ENCODE measurements at places on chromosomes 4 and X.

GRCh38 chr4:86302830-86303229 is 57.0 kb downstream of the MAPK10 start:
- no peak for DNase-seq

GRCh38 chr4:153020457-153020856 is 84.3 kb downstream of the FHDC1 start:
- DNase-seq = no peak

DNA sequence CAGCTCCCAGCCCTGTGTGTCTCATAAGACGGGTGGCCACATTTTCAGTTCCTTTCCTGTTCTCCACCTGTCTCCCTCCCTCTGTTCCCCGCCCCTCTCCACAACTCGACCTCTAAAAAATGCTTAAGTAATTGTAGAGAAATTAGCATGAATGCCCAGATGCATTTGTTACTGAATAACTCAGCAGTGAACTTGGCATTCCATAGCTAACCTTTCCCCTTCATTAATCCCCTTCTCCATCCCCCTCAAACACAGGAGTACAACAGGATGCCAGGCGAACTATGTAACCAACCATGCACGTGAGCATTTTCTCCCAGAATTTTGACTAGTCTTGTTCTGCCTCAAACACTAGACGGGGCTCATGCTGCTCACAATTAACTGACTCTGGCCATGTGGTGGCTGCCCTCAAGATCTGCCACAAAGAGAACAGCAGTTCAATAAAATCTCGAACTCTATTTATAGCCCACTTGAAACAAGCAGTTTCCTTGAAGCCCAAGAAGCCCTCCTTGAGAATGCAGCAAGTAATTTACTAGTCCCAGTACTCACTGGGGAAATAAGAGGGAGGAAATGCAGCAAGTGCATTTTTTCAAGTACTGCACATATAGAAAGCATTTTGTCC is 351.2 kb downstream of the ARHGAP24 start:
- peak; percentile 59 for DNase-seq

GRCh38 chrX:40683245-40683644 is 35.9 kb upstream of the CXorf38 start:
- DNase-seq = no peak

GRCh38 chr4:89140168-89140759 is 28.9 kb downstream of the TIGD2 start:
- DNase-seq = no peak

DNA sequence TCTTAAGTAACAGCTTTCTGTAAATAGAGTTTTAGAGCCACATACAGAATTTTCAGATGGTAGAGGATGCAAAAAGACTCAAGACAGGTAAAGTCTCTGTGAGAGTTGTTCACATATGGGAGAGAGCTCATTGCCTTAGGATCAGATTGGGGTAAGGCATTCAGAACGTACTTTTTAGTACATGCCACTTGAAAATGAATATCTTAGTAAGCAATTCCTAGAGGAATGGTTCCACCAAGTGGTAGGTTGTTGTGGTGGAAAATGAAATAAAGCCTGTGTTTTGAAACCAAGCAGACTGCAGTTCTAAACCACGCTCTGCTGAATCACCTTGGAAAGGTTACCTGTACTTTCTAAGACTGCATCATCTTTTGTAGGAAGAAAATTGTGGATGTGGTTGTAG is 547.0 kb upstream of the LCORL start:
- peak; percentile 21 for DNase-seq

- DNase-seq = no peak
Observed at GRCh38 chrX:57211906-57212305, 74.6 kb upstream of the FAAH2 start.

- DNase-seq = no peak
Observed at GRCh38 chr4:182233310-182234090, 9.7 kb upstream of the TENM3 start.

- no peak for DNase-seq
Observed at GRCh38 chr4:186702940-186703339, 20.7 kb downstream of the FAT1 start.

GRCh38 chr4:130393642-130394041 is 1297.7 kb downstream of the C4orf33 start:
- DNase-seq = no peak

GRCh38 chr4:107714256-107714655 is 5.8 kb downstream of the PAPSS1 start:
- DNase-seq = no peak

DNA sequence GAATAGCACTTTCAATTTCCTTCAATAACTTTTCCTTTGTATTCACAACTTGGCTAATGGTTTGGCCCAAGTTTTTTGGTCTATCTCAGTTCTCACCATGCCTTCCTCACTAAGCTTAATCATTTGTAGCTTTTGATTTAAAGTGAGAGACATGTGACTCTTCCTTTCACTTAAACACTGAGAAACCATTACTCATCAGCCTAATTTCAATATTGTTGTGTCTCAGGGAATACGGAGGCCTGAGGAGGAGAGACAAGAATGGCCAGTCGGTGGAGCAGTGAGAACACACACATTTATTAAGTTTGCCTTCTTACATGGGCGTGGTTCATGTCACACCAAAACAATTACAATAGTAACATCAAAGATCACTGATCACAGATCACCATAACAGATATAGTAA is 56.7 kb downstream of the TSPAN5 start:
- no peak for DNase-seq

- no peak for DNase-seq
Observed at GRCh38 chrX:154833746-154834274, 652 bp downstream of the SMIM9 start.

GRCh38 chr4:76744241-76744921 is 153.6 kb downstream of the SOWAHB start:
- DNase-seq = no peak

GRCh38 chr4:75848891-75849290 is 53.4 kb downstream of the PPEF2 start:
- DNase-seq = no peak

DNA sequence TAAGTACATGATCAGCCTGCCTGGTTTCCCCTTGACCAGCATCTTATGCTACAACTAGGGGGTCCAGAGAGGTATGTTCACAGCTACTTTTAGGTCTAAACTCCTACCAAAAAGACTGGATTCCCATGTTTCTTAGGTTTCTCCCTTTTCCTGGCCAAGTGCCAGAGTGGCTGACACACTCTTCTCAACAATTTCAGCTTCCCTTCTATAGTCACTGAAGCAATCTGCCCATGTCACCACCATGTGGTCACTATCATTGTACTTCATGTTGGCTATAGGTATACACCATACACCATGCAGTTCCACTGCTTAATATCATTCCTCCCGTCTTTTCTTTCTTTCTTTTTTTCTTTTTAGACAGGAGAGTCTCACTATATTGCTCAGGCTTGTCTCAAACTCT is 66.9 kb downstream of the KLHL13 start:
- no peak for DNase-seq

DNA sequence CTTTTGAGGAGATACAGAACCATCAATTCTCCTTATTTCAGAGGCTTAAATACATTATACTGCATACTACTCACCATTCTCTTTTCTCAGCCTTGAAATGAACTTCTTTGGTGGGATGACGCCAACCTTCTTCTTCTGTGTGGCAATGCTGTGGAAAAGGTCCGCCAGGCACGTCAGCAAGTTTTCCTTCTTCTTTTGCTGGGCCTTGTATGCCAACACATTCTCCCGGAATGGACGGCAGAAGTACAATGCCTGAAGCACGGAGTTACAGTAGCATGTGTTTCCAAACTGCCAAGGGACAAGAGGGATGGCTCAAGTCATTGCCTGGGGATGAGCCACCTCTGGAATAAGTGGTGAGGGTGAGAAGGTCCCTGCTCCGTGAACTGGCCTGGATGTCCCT is 31.2 kb downstream of the USP46 start:
- DNase-seq = no peak

GRCh38 chr4:31741326-31741725 is 1021.2 kb downstream of the PCDH7 start:
- no peak for DNase-seq

GRCh38 chr4:75432683-75433082 is 81.5 kb downstream of the RCHY1 start:
- no peak for DNase-seq

- DNase-seq = no peak
Observed at GRCh38 chrX:101071582-101071981, 7.1 kb upstream of the TMEM35A start.

GRCh38 chr4:108473163-108473720 is 147.1 kb upstream of the RPL34 start:
- no peak for DNase-seq
